Urinary bladder (tissue), 4 donors: ENCODE measurements at places on chromosomes 7 and 10.

- DNase-seq = no peak
These were observed 427.8 kb upstream of the ZMIZ1 start for GRCh38 chr10:78640796-78641636.

GRCh38 chr10:129966370-129966888 lies 2.4 kb upstream of the EBF3 start:
- no peak for DNase-seq

- DNase-seq = no peak
These were observed 13.4 kb downstream of the SLC29A3 start for GRCh38 chr10:71332466-71332865.

- DNase-seq = no peak
These were observed 105.0 kb upstream of the NANOS1 start for GRCh38 chr10:118924493-118924892.

- no peak for DNase-seq
These were observed 323.6 kb downstream of the PCLO start for GRCh38 chr7:82839063-82839462.

DNA sequence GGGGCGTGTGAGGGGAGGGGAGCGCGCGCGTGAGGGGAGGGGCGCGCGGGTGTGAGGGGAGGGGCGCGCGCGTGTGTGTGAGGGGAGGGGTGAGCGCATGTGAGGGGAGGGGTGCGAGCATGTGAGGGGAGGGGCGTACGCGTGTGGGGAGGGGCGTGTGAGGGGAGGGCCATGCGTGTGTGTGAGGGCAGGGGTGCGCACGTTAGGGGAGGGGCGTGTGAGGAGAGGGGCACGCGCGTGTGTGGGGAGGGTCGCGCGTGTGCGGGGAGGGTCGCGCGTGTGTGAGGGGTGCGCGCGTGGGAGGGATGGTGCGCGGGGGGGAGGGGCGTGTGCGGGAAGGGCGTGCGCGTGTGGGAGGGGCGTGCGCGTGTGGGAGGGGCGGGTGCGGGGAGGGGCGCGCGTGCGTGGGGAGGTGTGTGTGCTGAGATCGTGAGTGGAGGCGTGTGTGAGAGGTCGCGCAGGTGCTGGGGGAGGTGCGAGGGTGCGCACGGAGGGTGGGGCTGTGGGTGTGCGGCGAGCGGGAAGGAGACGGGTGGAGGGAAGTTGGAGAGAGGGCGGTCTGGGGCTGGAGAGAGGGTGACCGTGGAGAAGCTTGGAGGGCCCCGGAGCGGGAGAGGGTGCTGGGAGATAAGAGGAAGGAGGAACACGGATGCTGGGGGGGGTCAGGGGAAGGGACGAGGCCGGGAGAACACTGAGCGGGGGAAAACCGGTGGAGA lies 19.7 kb downstream of the MXI1 start:
- DNase-seq = no peak

GRCh38 chr10:98778277-98778759 lies 331.6 kb upstream of the HPS1 start:
- DNase-seq = no peak

- no peak for DNase-seq
These were observed 24.0 kb downstream of the OSBPL3 start for GRCh38 chr7:24956021-24956420.

GRCh38 chr7:155357573-155358041 lies 59.9 kb downstream of the INSIG1 start:
- DNase-seq = no peak

DNA sequence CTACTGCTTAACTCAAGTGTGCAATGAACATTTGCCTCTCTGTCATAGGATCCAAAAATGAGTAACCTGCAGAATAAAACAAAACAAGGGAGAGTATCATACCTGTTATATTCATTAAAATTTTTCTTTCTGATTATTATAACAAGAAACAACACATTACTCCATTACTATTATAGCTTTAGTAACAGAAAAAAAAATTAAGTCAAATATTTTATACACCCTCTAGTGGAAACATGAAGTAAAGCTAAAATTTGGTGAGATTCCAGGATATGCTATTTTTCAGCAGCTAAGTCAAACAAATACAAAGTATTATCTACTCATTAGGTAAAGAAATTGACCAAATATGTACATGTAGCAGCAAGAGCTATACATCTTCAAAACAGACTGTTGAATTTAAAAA lies 56.3 kb downstream of the PDZD8 start:
- no peak for DNase-seq

DNA sequence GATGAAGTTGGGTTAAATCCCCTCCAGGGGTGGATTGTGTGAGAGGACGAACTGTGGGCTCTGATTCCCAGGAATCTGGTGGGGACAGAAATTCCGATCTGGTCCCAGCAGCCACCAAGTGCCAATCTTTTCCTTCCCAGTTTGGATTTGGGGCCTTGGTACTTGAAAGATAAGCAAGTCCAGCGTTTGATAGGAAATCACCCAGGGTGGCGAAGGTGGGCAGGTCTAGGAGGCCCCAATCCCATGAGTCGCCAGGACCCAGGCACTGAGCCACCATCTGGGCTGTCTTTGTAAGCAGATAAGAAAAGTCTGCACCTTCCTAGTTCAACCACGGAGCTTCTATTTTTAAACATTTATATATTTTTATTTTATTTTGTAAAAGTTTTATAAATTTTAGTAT lies 122.6 kb upstream of the LSM8 start:
- no peak for DNase-seq

GRCh38 chr10:35762311-35763030 lies 120.4 kb upstream of the FZD8 start:
- DNase-seq = no peak

DNA sequence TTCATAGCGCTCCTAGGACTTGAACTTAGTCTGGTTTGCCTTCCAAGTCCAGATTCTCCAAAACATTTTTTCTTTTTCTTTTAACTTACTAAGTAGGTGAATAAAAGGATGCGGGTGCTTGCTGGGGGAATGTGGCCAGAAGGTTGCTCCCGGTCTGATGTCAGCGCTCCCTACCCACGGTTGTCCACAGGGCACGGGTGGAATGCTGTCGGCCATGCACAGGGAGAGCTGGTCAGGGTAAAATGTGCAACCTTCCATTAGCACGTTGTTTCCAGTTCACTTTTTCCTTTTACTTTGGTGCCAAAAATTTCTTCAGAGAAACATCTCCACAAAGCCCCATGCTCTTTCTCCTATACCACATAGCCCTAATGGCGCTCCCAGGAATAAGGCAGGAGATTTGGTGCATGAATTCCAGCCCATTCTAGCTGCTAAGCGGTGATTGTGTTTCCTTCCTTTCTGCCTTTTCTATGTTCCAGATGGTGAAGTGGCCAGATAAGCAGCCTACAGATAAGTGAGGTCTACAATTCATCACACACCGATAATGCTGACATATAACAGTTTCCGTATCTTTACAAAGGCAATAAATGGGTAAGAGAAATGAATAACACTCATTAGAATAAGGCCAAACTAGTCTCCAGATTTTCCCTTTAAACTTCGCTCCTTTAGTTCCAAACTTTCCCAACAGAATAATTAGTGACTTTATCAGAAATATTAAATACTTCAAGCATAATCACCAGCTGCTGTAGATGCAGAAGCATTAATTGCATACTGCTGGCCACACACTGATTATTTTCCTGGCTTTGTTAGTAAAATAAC lies 138.3 kb upstream of the FGFR2 start:
- no peak for DNase-seq

GRCh38 chr7:95056107-95056739 lies 148.8 kb downstream of the PPP1R9A start:
- DNase-seq = no peak

DNA sequence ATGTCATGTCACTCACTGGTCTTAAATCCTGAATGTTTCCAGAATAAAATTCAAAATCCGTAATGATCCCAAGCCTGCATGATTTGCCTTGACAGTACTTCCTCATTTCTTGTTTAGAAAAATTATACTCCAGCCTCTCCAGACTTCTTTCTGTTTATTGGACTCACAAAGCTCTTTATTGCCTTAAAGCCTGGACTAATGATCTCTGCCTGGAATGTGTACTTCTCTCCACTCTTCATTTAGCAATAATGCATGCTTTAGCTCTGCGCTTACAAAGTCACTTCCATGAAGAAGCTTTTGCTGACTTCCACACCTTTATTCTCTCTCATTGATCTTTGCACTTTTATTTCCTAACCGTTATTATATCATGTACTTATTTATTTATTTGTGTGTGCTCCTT lies 27.4 kb upstream of the SLC26A3 start:
- no peak for DNase-seq

GRCh38 chr7:25877802-25878789 lies 273.9 kb upstream of the NFE2L3 start:
- no peak for DNase-seq

- no peak for DNase-seq
These were observed 273.1 kb downstream of the AUTS2 start for GRCh38 chr7:69871213-69871885.

GRCh38 chr10:2120746-2121145 lies 383.4 kb upstream of the ADARB2 start:
- no peak for DNase-seq

DNA sequence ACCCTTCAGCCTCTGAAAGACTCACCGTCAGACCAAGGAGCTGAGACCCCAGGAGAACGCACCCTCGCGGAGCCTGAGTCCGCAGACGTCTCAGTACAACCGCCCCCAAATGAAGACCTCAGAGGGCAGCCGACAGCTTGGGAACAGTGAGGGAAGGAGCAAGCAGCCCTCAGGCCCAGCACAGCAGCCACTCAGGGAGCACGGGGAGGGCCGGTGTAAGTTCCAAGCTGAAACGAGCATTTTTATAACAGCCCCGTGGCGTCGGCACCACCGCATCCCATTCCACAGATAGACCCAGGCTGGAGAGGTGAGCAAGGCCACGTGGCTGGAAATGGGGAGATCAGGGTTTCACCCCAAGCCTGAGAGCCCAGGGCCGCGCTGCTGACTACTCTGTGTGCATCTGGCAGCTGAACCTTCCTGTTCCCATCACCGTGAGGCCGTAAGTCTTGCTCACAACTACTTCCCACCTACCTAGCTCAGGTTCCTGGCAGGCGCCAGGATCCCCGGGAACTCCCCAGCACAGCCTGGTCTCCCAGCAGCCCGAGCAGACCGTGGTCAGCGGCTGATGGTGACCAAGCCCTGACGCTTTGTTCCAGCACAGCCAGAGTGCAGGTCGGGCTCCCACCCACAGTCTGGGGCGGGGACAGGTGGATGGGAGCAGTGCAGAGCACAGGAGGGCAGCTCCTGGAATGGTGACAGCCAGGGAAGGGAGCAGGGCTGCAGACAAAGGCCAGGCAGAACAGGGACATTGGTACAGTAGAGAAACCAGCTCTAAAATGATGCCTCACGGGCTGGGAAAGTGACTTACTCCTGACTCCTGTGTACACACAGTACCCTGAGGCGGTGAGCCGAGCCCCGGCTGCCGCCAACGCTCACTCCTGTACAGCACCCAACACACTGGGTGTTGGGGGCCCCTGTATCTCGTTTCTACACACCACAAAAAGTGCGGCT lies 6.1 kb upstream of the NOM1 start:
- DNase-seq = no peak

DNA sequence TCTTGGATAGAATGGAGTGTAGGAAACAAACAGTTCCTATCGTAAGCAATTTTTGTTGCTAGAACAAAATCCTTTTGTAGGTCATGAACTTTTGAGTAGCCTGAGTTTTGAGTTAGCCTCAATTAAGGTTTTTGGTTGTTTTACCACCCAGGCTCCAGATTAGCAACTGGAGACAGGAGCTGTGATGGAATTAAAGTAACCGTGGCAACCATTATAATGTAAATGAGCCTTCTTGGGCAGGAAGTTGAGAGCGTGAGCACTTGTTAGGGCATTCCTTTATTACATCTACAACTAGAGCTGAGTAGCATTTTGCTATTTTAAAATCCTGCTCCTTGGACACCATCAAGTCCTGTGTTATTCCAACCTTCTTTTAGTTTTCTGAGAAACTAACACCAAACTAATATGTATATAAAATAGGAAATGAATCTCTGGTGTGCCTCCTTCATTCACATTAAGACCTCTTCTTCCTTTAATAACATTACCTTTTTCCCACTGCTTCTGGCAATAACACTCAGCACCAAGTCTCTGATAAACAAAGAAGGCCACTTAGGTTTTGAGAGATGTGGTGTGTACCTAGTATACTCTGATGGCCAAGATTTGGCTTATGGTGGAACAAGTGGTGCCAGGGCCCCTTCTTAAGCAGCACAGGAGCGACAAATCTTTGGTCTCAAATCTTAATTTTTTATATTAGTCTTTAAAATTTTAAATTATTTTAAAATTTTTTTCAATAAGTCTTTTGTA lies 34.0 kb downstream of the AHCYL2 start:
- DNase-seq = no peak

DNA sequence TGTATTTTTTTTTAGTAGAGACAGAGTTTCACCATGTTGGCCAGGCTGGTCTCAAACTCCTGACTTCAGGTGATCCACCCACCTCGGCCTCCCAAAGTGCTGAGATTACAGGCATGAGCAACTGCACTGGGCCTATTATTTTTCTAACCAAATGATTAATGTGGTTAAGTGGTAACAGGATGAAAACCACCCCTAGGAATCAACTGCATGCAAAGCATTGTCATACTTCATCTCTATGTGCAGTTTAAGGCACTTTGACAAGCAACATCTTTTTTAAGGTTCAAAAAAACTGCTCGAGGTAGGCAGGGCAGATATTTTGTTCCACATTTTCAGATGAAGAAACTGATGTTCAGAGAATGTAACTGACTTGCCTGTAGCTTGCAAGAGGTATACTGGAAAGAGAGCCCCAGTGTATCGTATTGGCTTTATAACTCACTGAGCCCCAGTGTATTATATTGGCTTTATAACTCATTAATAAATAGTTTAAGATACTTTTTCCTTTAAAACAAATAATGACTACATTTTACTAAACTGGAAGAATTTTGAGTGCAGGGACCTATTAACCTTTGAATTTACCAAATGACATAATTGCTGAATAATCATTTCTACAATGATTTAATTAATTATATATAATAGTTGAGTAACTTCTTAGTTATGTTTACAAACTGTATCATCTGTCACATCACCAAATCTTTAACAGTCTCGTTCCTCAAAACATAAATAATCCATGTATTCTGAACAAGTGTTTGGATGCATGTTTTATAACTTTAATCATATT lies 38.1 kb downstream of the RTKN2 start:
- DNase-seq = no peak

- DNase-seq = no peak
These were observed 64.7 kb downstream of the CDK14 start for GRCh38 chr7:90660819-90661218.

GRCh38 chr7:155581954-155582353 lies 35.6 kb upstream of the CNPY1 start:
- no peak for DNase-seq

GRCh38 chr10:118518095-118518494 lies 77.4 kb downstream of the PRLHR start:
- DNase-seq = no peak

DNA sequence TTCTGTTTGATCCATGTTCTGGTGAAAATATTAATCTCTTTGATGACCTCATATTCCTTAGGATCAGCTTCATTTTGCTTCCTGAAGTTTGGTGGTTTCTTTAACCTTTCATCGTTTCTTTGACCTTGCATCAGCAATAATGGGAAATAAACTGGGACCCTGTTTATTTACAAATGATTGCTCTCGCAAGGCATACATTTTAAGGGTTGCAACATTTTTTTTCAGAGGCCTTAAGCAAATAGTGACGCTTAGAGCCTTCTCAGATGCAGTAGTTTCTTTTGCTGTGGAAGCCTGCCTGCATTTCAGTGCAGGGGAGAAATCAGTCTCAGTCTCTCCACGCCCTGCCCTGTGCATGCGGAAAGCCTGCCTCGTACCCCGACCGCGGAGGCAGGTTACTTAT lies 139.1 kb upstream of the NPS start:
- no peak for DNase-seq

- DNase-seq = no peak
These were observed 28.3 kb downstream of the MAD1L1 start for GRCh38 chr7:2204446-2204845.
